ENCODE measurements at places on chromosomes 1 and 21.

GRCh38 chr1:19351873-19352272, 39.7 kb downstream of the SLC66A1 start:
- no peak for DNase-seq

DNA sequence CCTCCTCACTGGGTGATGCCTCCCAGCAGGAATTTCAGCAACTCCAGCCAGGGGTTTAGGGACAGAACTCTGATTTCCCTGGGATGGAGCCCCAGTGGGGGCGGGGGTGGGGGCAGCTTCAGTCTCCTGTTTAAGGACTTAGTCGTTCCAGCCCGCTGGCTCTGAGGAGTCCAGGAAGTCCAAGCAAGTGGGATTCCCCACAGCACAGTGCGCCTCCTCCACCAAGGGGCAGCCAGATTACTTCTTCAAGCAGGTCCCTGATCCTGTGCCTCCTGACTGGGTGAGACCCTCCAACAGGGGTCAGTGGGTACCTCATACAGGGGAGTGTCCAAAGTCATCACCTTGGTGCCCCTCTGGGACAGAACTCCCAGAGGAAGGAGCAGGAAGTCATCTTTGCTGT, 1438.4 kb upstream of the B3GALT2 start:
- no peak for DNase-seq

- DNase-seq, result no peak
These were observed 59.7 kb downstream of the ROR1 start for GRCh38 chr1:63833363-63834119.

DNA sequence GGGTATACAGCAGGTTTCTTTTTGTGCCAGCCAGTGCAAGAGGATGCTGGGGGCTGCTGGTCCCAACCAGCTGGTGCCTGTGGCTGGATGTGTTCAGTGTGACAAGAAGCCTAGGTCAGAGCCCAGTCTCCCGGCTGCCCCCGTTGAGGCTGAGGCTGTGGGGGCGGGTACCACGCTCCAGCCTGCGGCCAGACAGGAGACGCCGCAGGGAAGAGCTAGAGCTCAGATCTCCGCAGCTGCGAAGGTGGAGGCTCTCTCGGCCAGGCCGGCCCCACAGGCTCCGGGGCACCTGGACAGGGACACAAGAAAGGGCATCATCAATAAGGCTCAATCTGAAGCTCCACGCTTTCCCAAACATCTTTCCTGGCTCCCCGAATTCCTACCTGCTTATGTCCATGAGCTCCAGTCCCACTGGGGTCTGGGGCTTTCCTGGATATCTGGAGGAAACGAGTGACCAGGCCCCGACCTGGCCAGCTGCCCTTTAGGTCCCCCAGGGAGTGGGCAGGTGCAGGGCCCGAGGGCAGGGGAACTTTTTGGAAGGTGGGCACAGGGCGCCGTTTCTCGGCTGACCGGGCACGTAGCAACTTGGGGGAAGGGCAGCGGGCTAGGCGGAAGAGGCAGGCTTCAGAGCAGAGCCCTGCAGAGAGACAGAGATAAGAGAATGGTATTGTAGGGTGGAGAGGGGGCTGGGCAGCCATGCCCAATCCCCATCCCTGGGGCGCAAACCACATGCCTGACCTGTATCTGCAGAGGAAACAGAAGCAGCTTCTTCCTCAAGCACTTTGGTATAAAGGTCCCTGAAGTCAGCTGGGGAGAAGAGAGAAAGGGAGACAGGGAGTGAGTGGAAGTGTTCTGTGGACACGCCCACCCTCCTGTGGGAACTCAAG, 7.4 kb downstream of the ENTREP3 start:
- no peak for DNase-seq

DNA sequence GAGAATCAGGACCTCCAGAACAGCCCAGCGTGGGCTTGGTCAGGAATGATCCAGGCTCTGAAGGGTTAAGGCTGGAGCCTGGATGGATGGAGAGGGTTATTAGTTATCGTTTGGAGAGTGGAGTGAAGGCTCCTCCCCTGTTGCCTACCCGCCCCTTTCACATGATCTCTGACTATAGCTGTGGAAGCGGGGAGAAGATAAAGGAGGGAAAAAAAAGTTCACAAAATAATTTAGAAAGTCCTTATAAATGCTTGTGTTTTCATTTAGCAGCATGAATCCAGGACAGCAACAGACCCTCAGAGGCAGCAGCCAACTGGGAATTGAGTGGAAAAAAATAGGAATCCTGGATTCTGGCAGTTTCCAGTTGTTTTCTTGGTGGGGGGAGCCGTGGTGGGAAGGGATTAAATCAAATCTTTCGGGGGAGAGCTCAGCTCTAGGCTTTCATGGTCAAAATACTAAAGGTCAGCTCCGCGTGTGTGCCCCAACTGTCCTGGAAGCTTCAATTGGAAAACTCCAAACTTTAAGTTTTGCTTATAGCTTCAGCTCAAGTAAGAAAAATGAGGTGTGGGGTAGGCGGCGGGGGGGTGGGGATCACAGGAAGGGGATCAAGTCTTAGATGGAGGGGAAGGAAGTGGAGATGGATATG, 595 bp upstream of the DDR2 start:
- no peak for DNase-seq

DNA sequence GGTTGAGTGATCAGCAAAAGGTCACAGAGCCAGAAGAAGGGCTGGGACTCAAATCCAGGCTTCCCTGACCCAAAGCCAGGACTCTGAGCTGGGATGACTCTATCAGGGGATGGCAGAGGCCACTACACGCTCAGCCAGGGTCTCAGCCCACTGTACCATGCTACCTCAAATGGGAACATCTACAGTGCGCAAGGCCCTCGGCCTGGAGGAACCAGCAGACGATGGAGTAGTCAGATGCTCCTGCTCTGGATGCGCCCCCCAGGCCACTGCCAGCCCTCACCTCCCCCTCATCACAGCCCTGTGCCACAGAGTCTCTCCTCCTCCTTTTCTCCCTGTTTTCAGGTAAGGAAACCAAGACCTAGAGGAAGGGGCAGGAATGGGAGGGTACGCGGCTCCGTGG, 39.0 kb downstream of the GLIS1 start:
- DNase-seq, result no peak

DNA sequence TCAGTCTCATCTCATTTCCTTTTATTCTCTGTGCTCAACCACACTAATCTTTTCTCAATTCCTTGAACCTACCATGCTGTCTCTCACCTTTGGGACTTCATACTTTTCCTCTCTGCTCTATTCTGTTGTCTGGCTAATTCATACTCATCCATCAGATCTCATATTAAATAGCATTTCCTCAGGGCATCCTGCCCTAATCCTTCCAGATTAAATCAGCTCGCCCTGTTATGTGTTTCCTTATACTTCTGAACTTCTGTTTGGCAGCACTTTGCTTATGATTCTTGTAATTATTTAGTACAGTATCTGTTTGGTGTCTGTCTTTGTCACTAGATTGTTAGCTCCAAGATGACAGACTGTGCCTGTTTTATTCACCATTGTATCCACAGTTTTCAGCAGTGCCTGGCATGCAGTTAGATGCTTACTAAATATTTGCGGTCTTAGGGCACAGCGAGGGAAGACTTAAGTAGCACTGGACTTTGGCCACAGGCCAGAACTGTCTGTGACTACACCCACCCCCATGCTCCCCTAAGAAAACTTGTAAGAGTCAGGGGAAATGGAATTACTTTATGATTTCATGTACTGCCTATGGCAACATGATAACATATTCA, 9.9 kb upstream of the CAP1 start:
- no peak for DNase-seq

- no peak for DNase-seq
These were observed 12.1 kb upstream of the DEGS1 start for GRCh38 chr1:224170748-224171478.

- no peak for DNase-seq
These were observed 31.6 kb upstream of the CEP350 start for GRCh38 chr1:179923029-179923428.

Data from NT2/D1 (cell line).